Heart left ventricle (tissue), 16 donors: ENCODE measurements at places on chromosomes 3 and 15.

DNA sequence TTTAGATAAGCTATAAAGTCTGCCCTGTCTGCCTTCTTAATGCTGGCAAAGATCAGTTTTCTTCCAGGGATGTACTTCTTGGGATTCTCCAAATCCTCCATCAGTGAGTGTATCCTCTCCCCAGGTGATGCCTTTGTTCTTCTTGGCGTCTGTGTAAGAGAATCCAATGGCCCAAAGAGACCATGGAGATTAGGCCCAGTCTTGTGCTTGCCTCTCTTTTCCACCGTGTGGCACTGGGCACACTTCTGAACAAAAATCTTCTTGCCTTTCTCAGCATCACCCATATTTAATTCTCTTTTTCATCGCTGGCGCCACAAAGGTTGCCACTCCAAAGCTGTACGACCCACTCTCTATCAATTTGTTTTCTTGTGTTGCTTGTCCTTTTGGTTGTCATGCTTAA lies 32.2 kb upstream of the TAMM41 start:
- DNase-seq = no peak

DNA sequence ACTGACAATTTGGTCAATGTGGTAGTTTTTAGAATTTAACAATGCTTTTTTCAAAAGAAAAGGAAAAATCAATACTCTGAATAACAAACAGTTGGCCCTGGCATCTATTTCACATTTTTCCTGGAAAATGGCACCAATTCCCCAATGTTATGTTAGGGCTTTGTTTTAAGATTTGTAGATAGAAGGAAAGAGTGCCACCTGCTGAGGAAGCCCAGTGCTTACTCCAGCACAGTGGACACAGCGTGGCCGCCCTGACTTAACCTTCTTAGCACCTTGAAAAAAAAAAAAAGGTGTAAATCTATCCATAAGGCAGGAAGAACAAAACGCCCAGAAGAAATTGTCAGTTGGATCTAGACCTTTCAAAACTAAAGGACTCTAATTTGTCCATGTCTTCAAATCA lies 110.7 kb upstream of the CNTN4 start:
- DNase-seq = no peak

DNA sequence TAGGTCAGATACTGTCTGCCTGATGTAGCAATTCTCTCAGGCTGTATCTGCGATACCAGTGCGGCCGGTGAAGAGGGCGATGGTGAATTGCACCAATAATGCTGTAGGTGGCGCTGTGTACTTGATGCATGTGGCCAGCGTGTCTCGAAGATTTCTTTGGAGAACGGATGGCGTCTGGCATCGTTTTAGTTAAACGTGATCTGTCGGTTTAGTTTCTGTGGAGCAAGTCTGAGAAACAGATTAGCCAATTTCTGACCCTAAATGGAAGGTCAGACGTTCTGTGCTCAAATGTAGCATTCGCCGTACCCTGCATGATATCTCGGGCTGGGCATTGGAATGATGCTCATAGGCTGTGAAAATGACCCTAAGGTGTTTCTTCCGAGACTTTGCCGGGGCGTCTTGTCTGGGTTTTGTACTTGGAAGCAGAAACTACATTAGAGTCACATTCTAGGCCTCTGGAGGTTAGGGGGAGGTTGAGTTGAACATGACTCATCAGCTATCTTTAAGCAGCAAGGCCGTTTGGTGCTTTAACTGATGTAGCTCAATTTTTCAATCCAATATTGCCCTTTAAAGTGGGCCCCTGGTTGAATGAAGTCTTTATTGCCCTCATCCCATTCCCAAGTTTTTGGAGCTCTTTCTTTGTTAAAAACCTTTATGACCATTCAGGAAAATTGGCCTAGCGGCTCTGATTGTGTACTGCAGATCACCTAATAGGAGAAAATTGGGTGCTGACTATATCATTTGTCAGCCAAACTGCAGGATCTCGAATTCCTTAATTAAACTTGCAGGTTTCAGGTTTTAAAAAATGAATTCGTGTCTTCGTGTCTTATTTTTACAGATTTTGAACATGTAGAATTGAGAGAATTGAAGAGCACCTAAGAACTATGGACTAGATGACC lies 80.0 kb downstream of the SQOR start:
- peak; percentile 52 for DNase-seq

DNA sequence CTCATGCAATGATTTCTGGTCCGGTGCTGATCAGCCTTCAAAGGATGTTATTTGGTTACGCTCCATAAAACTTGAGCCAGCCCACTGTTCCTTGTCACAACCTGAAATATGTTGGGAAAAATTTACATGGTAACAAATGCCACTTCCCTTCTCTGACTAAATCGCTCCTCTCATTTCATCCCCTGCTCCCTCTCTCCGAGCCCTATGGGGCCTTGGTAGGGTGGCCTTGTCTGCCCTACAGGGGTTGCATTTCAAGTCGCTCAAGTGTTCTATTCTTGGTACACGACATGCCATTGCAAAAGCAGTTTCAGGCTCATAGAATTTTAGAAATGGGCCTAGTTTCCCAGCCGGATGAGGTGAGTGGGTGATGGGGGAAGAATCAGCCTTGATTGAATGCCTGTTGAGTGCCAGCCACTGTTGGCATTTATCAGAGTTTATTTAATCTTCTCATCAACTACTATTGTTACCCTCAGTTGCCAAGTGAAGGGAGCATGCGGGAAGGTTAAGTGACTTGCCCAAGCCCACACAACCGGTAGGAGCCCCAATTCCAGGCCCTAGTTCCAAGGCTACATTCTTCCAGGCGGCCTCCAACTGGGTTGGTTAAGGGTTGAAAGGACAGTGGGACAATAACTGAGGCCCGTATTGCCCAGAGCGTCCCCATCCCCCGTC lies 961 bp upstream of the ABHD2 start:
- DNase-seq = peak; percentile 50

DNA sequence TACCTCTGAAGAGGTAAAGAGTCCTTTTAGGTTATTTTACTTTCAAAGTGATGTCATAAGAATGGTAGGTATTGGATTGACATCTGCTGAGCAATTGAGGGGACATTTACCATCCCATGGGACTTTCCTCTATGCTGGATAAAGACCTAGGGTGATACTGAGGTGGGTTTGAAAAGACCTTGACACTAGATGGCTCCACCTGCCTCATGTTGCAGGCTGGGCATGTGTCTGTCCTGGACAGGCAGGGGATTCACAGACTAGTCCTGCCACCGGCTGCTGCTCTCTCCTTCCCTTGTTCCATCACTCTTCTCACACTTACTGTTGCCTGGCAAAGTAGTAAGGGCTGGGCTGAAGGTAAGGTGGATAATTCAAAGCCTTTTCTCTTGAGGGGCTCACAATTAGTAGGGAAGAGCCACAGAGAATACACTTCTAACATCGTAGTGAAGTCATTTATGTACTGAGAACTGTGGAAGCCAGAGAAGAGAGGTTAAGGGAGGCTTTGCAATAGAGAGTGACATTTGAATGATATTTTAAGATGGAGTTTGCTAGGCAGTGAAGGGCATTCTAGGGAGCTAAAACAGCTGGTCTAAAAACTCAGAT lies 27.7 kb downstream of the TRAK1 start:
- DNase-seq = peak; percentile 14

DNA sequence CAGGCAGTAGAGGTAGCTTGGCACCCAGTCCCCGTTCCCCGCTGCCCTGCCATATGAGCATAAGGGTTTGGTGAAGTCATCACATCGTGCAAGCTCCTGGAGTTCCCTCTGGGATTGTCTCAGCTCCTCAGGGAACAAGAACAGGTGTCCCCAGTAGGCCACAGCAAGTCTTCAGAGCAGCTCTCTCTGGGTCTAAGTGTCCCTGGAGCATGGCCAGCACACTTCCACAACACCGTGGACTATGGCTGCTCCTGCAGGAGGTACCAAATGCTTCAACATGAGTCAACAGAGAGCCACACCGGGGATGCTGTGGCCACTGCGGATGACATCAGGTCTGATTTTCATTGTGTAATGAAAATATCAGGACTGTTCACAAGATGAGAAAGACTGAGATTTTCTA lies 23.1 kb downstream of the ABHD6 start:
- no peak for DNase-seq

- DNase-seq = no peak
Observed at GRCh38 chr3:47440131-47440530, 35.6 kb downstream of the SCAP start.

DNA sequence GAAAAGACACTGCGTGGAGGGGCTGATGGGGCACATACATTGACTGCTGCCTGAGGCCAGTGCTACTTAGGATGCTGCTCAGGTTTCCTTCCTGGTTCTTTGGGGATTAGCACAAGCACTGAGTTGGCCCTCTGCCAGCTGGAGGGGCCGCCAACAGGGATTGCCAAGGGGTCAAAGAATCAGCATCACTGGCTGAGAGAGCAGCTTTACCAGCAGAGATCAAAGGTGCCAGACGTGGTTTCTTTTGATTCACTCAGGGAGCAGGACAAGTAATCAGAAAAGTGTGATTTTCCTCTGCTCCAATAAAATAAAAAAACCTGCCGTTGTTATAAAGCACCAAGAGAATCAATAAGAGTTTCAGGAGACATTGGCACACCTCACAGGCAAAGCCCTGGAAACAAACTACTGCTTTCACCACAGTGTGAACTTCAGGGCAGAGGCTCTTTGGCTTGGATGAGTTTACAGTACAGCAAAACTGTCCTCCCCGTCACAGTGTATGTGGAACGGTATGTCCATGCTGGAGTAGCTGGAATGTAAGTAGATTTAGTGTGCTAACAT lies 45.8 kb upstream of the FSIP1 start:
- DNase-seq = no peak

GRCh38 chr3:40613306-40613705 lies 88.5 kb downstream of the ZNF621 start:
- no peak for DNase-seq

DNA sequence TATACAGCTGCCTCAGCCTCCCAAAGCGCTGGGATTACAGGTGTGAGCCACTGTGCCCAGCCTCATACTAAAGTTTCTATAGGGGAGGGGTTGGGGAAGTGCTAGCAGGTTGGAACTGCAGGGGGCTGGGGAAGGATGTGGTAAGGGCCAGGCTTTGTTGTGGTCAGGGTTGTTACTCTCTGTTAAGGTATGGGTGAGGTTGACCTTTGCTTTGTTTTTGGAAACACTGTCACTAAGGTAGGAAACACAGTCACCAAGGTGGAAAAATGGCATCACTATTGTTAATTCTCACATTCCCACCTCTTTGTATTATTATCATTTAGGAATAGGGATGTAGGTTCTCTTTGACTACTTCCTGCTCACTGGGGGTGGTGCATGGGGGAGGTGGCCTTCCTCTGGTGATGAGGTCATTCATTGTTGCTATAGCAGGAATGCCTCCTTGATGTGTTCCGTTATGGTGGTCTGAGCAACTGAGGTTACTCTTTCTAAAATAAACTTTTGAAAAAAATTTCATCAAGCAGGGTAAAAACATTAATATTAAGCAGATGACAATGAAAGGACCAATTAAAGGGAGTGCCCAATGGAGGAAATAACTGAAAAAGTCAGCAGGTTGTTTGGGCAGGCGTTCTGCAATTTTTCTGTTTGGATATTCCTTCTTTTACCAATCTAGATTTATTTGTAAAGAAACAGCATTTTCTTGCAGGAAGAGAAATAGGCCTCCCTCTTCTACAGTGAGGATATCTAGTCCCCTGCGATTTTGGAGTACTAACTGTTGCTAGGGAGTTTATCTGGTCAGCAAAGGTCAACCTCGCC lies 150.5 kb downstream of the WDR76 start:
- no peak for DNase-seq

DNA sequence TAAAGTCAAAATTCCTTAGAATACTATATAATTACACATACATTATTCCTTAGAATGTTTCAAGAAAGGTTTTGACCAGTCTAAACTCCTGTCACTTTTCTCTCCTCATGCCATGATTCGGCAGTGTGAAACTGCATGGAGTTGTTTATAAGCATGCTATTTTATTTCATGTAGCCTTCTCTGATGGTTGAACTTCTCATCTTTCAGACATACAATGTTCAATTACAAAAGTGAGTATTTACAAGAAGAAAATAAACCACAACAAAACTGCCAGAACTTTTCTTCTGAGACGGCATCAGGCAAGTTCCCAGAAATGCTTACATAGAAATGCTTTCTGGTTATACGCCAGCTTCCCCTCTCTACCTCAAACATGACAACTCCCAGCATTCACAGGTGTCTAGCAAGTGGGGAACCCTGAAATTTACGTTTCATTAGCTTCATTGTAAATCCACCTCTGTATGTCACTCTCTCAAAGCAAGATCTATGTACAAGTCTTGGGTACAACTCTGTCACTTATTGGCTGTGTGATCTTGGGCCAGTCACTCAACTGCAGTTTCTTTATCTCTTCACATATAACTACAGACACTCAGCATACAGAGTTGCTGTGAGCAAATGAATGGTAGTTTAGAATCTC lies 42.7 kb downstream of the HDGFL3 start:
- DNase-seq = no peak
